ENCODE measurements at places on chromosomes 12 and 14. TPM values are rescaled to one million over a fixed set of nuclear protein-coding genes. Genes with fewer than 3 reads are reported as not detected.

DNA sequence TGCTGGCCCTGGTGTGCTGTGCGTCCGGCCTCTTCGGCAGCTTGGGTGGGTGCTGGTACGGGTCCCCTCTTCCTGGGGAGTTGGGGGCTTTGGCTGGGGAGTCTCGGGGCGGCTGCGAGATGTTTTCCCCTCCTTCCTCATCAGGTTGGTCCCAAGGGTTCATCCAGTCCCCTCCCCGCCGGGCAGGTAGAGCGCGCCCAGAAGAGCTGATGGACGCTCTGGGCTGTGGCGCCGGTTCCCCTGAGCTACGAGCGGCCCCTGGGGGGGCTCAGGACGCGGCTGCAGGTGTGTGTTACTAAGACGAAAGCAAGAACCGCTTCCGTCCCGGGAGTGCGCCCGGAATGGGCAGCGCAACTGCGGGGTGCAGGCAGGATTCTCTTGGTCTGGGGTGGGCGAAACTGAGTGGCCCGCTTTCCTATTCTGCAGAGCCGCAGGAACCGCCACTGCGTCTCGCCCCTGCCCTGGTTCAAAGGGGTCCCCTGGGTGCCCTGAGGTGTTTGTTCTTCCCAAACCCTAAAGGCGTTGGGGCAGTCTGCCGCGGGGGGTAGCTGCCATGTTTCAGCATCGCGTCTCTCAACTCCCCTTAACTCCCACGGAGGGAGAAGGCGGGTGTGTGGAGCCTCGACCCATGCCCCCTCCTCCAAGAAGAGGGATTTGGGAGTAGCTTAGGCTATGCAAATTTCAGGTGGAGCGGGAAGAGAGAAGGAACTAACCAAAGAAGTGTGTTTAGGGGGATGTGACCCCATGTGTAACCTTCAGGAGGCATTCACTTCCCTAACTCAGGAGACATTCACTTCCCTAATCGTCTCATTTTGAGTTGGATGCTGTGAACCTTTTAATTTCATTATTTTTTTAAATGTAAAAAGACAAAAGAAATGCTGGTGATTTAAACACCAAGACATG lies 1.2 kb downstream of the SLC24A4 start:
- DNase-seq, result no peak

Gene SRRM4
- total RNA-seq, result not detected

DNA sequence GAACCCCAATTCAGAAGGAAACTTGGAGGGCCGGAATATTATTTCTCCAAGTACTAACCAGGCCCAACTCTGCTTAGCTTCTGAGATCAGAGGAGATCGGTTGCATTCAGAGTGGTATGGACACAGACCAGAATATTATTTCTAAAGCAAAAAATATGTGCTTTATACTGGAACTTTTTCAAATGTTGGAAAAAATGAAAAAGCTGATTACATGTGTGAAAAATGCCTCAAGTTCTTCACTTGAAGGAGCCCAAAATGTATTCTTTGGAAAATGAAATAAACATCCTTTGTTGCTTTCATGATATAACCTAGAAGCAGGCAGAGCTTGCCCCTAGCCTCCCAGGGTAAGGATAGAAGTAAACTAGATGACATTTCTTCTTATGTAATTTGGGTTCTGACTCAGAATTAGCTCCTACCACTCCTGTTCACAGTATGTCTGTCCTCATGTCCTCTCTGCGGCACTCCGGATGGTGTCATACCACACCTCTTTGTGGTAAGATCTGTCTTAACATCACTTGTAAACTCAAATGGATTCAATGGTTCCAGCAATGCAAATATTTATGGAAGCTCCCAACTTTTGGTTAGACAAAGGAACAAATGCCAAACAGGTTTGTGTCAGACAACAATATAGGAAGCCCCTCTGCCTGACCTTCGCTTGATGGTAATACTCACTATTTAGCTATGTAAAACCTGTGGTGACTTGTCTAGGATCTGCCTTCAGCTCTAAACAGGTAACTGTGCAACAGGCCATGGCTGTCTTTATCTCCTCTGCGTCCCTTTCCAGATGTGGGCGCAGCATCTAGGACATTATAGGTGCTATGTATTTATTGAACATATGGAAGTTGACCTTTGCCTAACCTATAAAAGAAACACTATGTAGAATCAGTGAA lies 178.5 kb downstream of the SSPN start:
- DNase-seq, result no peak

Gene NTF3
- total RNA-seq, result 0.58 TPM

DNA sequence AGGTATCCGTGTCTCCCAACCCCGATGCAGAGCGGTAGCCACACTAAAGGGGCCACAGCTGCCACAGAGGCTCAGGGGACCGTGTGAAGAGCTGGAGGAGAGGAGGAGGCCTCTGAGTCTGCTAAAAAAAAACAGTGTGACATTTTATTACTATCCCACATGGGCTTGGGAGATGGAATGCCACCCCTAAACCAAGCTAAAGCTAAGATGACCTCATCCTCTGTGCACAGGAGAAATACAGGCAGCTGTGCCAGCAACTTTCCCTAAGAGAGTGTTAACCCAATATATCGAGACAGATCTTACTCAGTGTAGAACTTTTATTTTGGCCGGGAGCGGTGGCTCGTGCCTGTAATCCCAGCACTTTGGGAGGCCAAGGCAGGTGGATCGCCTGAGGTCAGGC lies 18.0 kb downstream of the BCL2L14 start:
- no peak for DNase-seq

- peak; percentile 82 for DNase-seq
These were observed at the start of gene ATG14 for GRCh38 chr14:55411426-55412389. ATG14 (minus strand) TSS chr14:55411830; CDS start chr14:55411822, 8 bp downstream.

GRCh38 chr14:68653804-68654203 lies 139.1 kb downstream of the ZFP36L1 start:
- DNase-seq, result no peak
